GM03348 (cell line): ENCODE measurements at places on chromosomes 6 and 20.
A peak's percentile ranks its signal among the peaks of the same experiment; 100 is the strongest.

DNA sequence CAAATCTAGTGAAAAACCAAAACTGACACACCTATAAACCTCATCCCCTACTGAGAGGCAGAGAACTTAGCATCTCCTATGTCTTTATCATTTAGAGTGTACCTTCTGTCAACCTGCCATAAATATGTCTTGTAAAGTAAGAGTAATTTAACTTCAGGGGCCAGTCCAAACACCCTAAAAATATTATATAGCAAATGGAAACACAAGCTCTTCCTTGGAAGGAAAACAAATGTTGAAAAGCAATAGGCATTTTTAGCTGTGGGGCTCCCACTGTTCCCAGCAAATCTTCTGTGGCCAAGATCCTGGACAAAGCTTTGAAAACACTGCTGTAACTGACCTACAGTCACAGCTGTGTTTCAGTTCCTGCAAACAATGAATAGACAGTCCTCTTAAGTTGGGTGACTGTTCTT lies 140.0 kb upstream of the RNF217 start:
- no peak for DNase-seq

DNA sequence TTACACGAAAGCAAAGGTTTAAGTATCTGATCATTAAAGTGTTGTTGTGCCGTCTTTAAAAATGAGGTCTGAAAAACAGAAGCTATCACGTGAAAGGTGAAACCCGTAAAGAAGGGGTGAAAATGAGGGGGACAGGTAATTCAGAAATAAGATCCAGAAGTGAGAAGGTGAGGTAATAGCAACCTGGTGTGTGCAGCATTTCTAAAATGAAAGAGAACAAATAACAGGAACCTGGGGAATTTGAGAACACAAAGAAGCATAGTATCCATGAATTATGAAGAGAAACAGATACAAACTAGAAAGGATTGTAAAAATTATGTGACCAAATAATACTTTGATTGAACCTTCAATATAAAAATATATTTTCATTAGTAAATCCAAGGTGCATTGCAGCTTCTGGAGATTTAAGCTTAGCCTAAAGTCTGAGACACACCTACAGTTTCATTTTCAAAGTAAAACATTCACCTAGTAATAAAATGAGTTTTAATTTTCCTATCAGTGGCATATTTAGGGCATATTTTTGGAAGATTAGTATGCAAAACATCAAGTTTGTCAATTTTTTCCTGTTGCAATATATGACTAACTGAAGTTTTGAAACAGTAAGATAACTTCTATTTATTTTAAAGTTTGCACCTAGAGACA lies 1.4 kb downstream of the HEY2 start:
- no peak for DNase-seq

DNA sequence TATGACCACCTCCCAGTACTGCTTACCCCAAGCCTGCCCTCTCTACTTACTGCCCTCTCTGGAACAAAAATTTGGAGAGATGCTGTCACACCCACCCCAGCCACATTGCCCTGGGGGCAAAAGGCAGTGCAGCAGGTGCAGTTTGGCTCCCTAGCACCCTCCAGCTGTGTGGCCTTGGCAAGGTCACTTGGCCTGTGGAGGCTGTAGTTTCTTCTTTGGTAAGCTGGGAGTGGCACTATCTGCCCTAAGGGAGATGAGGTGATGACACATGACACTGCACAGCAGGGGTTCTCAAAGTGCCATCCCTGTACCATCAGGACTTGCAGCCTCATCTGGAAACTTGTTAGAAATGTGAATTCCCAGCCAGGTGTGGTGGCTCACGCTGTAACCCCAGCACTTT lies 44.8 kb downstream of the TAF8 start:
- DNase-seq = no peak

DNA sequence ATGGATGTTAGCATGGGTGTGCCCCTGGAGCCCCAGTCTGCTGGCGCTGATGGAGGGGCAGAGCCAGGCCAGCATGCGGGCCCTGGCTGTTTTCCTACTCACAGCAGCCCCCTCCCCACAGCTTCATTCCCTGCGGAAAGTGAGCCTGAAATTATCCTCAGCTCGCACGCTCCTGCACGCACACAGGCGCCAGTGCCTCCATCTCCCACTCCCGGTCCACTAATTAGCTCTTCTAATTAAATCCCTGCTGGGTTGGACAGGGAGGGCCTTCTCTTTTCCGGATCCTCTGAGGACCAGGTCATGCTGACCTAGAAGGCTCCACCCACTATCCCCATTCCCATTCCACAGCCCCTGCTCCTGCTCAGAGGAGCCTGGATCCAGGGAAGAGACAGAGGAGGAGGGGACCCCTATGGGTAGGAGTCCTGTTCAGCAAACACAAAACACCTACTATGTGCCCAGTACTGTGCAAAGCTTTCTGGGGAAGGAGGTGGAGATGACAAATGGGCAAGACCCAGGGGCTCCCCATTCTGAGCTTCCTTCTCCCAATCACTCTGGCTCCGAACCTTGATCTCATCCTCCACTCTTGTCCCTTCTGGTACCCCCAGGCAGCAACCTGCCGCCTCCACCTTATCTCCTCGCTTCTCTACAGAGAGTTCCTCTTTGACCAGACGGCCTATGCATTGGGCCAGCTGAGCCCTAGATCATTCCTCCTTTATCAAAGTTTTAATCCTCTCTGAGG lies 70.2 kb upstream of the CCDC167 start:
- DNase-seq = no peak

DNA sequence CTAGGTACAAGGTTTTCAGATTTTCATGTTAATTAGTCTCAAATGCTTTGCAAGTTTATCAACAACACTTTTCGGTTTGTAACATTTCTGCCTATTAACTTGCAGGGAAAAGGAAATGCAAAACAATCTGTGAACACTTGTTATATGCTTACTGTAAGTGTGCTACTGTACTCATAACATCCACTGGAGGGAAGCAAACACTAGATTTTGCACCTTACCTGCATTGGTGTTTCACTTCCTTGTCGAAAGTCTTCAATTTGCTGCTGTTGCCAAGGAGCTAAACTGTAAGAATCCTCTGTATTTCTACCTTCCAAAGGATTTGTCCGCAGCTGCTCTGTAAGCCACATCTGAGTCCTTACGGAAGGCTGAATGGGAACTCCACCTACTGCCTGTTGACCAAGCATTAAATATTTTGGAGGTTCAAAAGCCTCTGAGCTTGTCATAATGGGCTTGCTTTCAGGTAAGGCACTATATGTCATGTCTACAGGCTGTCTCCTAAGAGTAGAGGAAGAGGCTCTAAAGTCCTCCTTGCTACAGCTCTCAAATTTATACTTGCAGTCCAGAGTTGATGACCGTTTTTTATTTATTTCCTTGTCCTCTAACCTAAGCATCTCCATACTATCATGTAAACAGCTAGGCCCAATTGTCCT lies 17.3 kb downstream of the PLN start:
- DNase-seq = no peak

- DNase-seq = no peak
These were observed 48.9 kb upstream of the SIRPA start for GRCh38 chr20:1846341-1846740.

- peak; percentile 27 for DNase-seq
These were observed 398.8 kb downstream of the ESR1 start for GRCh38 chr6:152206072-152206818.

DNA sequence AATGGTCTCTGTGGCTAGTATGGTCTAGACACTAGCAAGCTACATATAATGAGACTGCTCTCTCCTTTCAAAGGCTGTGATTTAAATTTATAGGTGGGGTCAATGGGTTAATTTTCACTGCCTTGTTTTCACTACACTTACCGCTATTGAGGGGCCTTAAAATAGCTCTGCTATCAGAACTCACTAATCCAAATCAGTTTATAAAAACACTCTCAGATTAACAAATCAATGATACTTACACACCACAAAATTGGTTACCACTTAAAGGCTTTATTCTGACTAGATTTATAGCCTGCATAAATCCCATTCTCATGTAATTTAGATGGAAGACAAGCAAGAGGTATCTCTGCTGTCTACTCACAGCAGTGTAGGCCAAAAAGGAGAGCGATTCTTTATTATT lies 313.0 kb upstream of the AGPAT4 start:
- no peak for DNase-seq

GRCh38 chr20:33821270-33821836 lies 10.2 kb downstream of the CHMP4B start:
- DNase-seq = no peak

GRCh38 chr6:3888153-3888957 lies 39.2 kb downstream of the FAM50B start:
- DNase-seq = peak; percentile 39
